Activated CD8-positive, alpha-beta memory T cell treated with anti-CD3 and anti-CD28 coated beads for 1 hour (primary cell): ENCODE measurements at places on chromosomes 7 and 10.

- no peak for DNase-seq
Observed at GRCh38 chr10:24907956-24908355, 44.5 kb downstream of the PRTFDC1 start.

DNA sequence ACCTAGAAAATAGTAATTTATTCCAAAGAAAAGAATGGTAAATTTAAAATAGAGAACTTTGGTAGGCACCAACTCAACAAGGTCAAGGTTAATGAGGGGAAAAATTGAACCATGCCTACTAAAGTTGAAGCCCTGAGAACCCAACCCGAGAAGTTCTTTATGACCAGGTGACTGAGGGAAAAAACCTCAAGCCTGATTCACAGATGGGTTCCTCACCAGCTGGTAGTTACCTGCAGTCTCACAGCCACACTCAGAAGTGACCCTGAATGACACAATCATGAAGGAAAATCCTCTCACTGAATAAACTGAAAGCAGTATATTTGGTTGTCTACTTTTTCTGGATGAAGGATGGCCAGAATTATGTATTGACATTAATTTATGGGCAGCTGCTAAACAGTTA lies 7.0 kb downstream of the C10orf67 start:
- DNase-seq = no peak

- DNase-seq = no peak
Observed at GRCh38 chr10:132626019-132626760, 88.6 kb downstream of the INPP5A start.

- DNase-seq = no peak
Observed at GRCh38 chr10:78166261-78166660, 132.6 kb downstream of the RPS24 start.

GRCh38 chr7:38069052-38069451 lies 109.0 kb upstream of the STARD3NL start:
- DNase-seq = no peak

DNA sequence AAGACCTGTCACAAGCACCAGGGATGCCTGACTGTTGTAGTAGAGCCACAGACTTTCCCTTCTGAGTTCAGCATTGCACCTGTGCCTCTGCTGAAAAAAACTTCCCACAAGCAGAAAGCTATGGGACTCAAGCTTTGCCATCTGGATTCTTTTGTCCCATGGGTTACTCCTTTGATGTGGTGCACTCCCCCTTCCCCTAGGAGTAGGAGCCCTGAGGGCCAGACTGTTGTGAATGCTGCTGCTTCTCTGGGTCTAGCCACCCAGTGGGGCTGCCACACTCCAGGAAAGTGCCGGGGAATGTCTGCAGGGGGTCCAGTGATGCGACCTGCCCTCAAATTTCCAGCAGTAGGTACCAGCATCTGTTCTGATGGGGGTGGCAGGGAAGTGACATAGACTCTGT lies 11.7 kb downstream of the CASP7 start:
- no peak for DNase-seq

GRCh38 chr7:7203813-7204575 lies 21.6 kb downstream of the C1GALT1 start:
- DNase-seq = no peak

DNA sequence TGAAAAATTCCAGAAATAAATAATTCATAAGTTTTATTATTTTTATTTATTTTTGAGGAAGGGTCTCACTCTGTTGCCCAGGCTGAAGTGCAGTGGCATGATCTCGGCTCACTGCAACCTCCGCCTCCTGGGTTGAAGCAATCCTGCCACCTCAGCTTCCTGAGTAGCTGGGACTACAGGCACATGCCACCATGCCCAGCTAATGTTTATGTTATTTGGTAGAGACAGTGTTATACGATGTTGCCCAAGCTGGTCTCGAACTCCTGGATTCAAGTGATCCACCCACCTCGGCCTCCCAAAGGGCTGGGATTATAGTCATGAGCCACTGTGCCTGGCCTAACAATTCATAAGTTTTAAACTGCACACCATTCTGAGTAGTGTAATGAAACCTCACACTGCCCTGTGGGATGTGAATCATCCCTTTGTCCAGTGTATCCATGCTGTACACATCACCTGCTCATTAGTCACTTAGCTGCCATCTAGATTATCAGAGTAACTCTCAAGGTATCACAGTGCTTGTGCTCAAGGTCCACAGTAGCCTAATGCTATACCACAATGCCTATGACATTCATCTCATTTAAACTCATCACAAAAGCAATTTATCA lies 17.9 kb downstream of the RTKN2 start:
- DNase-seq = no peak

- DNase-seq = no peak
Observed at GRCh38 chr7:8204339-8205030, 57.5 kb downstream of the ICA1 start.
